NCI-H187 treated with DMSO at 0.1 percent for 48 hours (cell line): ENCODE measurements at places on chromosomes 3 and 15.

GRCh38 chr3:84108442-84108971 is 850.3 kb upstream of the CADM2 start:
- no peak for DNase-seq

GRCh38 chr3:169660709-169661360 is 2.7 kb downstream of the MECOM start:
- no peak for DNase-seq

DNA sequence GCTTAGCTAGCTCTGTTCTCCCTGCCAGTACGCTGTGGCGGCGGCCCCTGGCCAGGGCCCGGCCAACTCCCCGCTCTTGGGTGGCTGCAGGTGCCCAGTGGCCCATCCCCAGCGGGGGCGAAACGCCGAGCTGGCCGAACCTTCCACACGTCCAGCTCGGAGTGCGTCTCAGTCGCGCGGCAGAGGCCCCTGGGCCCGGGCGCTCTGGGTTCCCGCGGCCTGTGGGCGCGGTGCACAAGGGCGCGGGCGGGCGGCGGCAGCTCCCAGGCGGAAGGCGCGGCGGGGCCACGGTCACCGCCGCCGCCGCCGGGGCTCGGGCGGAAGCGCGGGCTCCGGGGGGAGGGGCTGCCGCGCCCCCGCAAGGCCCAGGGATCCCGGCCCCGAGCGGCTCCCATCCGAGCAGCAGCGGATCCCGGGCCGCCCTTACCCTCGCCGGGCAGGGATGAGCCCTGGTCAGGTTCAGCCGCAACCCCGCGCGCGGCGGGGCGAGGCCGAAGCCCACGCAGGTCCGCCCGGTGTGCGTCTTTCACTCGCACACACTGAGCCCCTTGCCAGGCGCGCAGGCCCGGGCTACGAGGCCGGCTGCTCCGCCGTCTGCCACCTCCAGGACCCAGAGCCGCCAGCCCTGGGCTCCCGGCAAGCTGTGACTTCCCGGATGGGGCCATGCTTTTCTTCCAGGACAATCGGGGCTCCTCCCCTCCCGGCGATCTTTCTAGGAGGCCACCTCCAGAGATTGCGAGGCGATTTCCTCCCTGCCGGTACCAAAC is 54.2 kb downstream of the CCDC54 start:
- no peak for DNase-seq

GRCh38 chr15:58081456-58081855 is 15.9 kb upstream of the ALDH1A2 start:
- no peak for DNase-seq

GRCh38 chr15:89898614-89899294 is 5.0 kb upstream of the AP3S2 start:
- no peak for DNase-seq

GRCh38 chr3:126667631-126668449 is 12.9 kb upstream of the TXNRD3 start:
- no peak for DNase-seq

DNA sequence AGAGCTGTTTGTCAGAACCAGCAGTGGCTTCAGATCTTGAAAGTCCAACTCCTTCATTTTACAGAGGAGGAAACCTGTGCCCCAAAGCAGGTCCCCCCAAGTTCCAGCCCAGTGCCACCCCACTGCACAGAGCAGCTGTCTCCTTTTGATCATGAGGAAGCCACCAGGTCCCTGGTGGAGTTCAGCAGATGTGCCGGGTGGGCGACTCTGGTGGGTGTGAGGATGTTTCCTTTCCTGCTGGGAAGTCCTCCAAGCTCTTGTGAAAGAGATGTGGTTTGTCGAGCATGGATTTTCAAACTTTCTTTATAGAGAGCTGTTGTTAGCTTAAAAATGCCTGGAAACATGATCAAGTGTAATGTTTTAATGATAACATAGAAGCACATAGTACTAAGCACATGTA is 52.0 kb downstream of the SMAD3 start:
- no peak for DNase-seq

- no peak for DNase-seq
Observed at GRCh38 chr3:126100634-126101301, 16.8 kb upstream of the SLC41A3 start.

DNA sequence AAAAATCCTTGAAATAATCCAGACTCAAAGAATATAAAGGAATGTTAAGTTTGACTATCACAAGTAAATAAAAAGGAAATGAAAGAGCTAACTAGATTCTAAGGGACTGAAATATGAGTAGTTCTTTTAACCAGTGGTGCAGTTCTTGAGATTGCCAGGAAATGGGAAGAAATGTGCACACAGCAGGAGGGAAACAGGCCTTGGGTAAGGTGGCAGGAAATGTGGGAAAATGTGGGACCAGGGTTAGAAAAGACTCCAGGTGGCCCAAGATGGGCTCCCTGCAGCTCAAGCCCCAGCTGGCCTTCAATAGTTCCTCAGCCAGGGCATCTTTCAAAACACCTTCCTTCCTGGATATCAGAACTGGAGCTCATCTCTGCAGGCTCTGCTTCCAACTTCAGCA is 181.3 kb downstream of the ISL2 start:
- no peak for DNase-seq

DNA sequence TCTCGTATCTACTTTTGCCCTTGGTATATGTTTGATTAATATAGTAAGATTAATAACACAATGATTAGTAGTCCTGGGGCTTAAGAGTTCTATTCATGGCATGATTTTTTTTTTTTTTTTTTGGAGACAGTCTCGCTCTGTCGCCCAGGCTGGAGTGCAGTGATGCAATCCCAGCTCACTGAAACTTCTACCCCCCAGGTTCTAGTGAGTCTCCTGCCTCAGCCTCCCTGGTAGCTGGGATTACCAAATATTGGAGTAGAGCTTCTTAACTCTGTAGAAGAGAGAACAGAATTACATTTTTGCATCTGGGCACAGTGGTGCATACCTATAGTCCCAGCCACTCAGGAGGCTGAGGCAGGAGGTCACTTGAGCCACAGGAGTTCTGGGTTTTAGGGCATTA is 58.9 kb downstream of the RAB7A start:
- no peak for DNase-seq

GRCh38 chr3:41329881-41330280 is 130.6 kb downstream of the CTNNB1 start:
- DNase-seq, result no peak

GRCh38 chr15:77846986-77847385 is 214.3 kb upstream of the LINGO1 start:
- DNase-seq, result no peak

DNA sequence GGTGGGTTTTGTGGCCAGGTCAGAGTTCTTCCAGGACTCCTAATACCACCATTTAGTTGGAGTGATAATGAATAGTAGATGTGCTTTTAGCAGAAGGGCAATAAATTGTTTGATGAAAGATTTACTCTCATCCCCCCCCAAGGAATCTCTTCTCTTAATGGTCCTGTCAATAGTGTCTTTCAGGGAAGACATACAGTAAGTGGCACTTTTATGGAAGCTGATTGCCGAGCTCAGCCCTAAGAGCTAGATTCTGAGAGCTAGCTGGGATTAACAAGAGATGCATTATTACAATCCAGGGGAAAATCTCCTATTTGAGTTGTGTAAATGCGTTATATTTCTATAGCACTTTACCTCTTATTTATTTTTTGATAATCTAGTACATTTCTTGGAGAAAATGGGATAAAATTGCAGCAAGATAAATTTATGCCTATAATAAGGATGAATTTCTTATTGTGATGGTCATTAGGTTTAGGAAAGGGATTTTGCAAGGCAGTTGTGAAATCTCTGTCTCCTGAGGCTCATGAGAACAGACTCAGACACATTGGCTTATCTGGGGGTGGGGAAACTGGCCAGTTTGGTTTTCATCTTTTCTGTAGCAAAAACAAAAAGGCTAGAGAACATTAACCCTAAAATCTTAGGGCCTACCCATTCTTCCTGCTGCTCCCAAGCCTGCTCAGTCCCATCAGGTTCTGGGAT is 41.6 kb upstream of the CLSTN2 start:
- DNase-seq, result peak; percentile 31

GRCh38 chr3:117600666-117601065 is 891.1 kb downstream of the TUSC7 start:
- DNase-seq, result no peak

- DNase-seq, result no peak
Observed at GRCh38 chr3:6168256-6168655, 692.7 kb upstream of the GRM7 start.

DNA sequence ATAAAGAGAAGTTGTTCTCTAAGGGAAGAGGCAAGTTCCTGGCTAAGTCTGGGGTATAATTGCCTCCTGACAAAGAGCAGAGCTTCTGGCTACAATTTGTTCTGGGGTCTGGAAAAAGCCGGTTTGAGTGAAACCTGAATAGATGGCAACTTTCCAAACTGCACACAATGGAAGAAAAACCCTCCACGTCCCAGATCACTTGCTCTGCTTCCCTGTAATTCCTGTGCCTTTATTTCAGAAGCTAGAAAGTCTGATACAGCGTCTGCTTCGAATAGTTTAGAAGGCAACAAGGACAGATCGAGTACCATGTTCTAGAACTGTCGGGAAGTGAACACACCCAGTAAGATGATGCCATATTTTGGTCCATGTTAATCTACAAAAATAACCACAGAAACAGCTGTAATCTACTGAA is 1.6 kb upstream of the WDR82 start:
- DNase-seq, result no peak

DNA sequence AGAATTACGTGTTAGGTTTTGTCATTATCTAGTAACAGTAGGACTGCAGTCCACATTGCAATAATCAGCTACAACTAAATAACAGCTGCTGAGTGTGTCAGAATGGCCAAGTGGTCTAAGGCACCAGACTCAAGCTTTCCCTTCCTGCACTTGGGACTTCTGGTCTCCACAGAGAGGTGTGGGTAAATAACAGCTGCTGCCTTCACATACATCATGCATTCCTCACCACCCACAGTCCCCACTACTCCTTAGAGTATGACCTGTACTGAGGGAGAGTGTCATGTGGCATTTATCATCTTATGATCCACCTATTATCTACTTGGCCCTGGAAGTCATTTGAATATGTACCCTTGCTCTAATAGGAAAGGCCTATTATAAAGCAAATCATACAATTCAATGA is 22.2 kb upstream of the ZMAT3 start:
- DNase-seq, result no peak

- no peak for DNase-seq
Observed at GRCh38 chr3:195087328-195087727, 183.6 kb downstream of the XXYLT1 start.

- no peak for DNase-seq
Observed at GRCh38 chr3:170320461-170321121, 36.9 kb upstream of the SKIL start.

GRCh38 chr15:42723068-42723467 is 13.9 kb downstream of the CDAN1 start:
- no peak for DNase-seq

- no peak for DNase-seq
Observed at GRCh38 chr3:78614486-78614885, 1153.3 kb downstream of the ROBO1 start.

- no peak for DNase-seq
Observed at GRCh38 chr3:61926923-61927322, 365.6 kb downstream of the PTPRG start.

- no peak for DNase-seq
Observed at GRCh38 chr15:22229990-22230819, 149.9 kb downstream of the OR4M2 start.

GRCh38 chr3:179927191-179927590 is 109.5 kb downstream of the PEX5L start:
- no peak for DNase-seq

- DNase-seq, result no peak
Observed at GRCh38 chr15:57541805-57542504, 49.7 kb upstream of the MYZAP start.

DNA sequence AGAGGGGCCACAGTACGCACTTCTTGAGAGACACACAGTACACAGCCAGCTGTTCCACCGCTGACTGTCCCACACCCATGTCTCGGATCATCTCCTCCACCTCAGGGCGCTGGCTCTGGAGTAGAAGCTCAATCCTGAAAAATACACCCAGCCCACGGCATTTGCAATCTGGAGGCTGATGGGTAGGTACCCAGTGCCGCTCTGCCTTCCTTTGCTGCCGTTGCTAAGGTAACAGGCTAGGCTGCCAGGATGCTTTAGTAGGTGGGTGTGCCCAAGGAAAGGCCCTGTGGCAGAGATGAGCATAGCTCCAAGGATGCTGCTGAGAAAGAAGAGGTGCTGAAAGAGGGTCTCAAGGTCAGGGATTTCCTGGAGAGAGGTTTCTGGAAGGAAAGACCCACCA is 14.6 kb downstream of the TRAIP start:
- DNase-seq, result no peak

DNA sequence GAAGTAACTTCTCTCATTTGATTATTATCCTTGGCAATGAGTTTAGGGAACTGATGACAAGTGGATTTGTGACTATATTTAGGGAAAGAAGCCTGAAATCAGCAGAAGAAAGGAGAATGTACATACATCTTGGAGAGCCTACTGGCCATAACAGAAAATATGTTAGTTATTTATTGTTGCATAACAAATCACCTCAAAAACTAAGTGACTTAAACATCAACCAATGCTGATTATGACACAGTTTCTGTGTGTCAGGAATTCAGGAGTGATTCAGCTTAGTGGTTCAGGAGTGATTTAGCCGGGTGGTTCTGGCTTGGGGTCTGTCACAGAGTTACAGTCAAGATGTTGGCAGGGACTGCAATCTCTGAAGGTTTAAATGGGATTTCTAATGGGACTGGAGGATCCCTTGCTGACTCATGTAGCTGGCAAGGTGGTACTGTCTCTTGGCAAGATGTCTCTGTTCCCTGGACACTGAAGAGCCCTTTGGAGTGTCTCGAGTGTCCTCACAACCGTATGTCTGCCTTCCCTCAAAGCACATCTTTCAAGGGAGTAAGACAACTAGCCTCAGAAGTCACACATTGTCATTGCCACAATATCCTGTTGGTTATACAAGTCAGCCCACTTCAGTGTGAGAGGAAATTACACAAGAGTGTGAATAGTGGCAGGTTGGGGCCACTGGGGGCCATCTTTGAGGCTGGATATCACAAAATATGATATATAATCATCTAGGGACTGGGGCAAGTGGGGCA is 248.9 kb downstream of the SV2B start:
- no peak for DNase-seq

DNA sequence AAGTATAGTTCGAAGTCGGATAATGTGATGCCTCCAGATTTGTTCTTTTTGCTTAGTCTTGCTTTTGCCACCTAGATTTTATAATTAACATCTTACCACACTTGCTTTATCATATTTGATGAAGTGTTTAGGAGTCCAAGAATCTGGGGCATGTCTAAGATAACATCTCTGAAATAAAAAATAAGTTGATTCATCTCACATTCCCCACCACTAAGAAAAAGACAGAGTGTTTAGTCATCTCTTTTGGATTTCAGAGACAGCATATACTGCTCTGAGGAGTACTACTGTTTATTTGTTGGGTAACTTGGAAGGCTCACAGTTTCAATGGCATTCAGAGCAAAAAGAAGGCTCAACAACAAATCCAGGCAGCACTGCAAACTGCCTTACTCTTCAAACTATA is 324.2 kb upstream of the ATP11B start:
- no peak for DNase-seq

- no peak for DNase-seq
Observed at GRCh38 chr3:127809211-127809610, 13.1 kb downstream of the MGLL start.

- DNase-seq, result no peak
Observed at GRCh38 chr15:36365963-36366362, 213.5 kb upstream of the CDIN1 start.

- DNase-seq, result no peak
Observed at GRCh38 chr3:34011171-34012101, 213.0 kb downstream of the PDCD6IP start.

GRCh38 chr15:57472861-57473260 is 96.6 kb downstream of the CGNL1 start:
- no peak for DNase-seq

GRCh38 chr15:57873564-57874209 is 167.2 kb downstream of the POLR2M start:
- DNase-seq, result no peak

GRCh38 chr3:122247087-122247824 is 63.8 kb downstream of the CASR start:
- DNase-seq, result no peak
